ENCODE measurements at places on chromosomes 16 and 17. TPM values are rescaled to one million over a fixed set of nuclear protein-coding genes. Genes with fewer than 3 reads are reported as not detected.

Gene MFSD11
- 18.3 TPM for total RNA-seq

DNA sequence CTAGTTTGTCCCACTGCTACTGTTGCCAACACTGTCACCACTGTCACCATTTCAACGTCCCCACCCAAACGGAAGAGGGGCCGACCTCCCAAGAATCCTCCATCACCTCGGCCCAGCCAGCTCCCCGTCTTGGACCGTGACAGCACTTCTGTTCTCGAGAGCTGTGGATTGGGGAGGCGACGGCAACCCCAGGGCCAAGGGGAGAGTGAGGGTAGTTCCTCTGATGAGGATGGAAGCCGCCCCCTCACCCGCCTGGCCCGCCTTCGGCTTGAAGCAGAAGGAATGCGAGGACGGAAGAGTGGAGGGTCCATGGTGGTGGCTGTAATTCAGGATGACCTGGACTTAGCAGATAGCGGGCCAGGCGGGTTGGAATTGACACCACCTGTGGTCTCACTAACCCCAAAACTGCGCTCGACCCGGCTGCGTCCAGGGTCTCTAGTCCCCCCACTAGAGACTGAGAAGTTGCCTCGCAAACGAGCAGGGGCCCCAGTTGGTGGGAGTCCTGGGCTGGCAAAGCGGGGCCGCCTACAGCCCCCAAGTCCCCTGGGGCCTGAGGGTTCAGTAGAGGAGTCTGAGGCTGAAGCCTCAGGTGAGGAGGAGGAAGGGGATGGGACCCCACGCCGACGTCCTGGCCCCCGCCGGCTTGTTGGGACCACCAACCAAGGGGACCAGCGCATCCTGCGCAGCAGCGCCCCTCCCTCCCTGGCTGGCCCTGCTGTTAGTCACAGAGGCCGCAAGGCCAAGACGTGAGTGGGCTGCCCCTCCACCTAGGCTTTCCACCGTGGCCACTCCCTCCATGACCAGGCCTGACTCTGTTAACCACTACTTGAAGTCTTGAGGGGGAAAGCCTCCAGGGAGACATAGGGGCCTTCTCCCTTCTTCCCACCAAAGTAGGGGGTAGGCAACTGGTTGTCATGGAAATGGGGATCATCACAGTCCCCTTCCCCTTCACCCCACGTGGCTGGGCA lies 9.0 kb upstream of the PHKG2 start:
- no peak overlapping the region for H3K27ac ChIP-seq
- H3K36me3 ChIP-seq: peaks cover 56% of the 10 kb centered on the region
- peaks cover 19% of the 10 kb centered on the region for H3K4me1 ChIP-seq
- H3K4me3 ChIP-seq: no peak overlapping the region

- H3K36me3 ChIP-seq: no peaks in the 10 kb centered on the region
- no peak overlapping the region for H3K27ac ChIP-seq
- peaks cover 15% of the 10 kb centered on the region for H3K27me3 ChIP-seq
- no peak for DNase-seq
Observed at GRCh38 chr17:951325-952132, 28.0 kb downstream of the NXN start.

DNA sequence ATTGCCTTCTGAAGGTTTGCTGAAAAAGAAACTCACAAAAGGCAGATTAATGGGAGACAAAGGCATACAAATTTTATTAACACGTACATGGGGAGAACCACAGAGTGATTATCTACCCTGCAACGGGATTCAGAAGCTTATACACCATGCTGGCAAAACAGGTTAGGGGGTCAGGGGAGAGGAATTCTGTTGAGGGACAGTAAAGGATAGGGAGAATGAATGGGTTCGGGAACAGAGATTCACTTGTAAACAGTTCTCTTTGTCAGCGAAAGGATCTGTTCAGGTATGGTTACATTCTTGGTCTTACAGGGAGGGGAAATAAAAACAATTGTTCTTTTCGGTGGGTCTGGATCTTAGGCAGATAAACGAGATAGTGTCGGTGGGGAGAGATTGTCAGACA lies 54.3 kb upstream of the B4GALNT2 start:
- H3K27me3 ChIP-seq: peaks cover 20% of the 10 kb centered on the region
- H3K4me1 ChIP-seq: no peaks in the 10 kb centered on the region
- H3K4me3 ChIP-seq: no peak overlapping the region
- no peak for DNase-seq
- no peaks in the 10 kb centered on the region for H3K36me3 ChIP-seq

GRCh38 chr17:69477204-69477902 lies 62.9 kb downstream of the MAP2K6 start:
- no peak overlapping the region for H3K27ac ChIP-seq
- H3K4me3 ChIP-seq: no peak overlapping the region
- peaks cover 4% of the 10 kb centered on the region for H3K36me3 ChIP-seq
- no peak for DNase-seq
- H3K4me1 ChIP-seq: peaks cover 5% of the 10 kb centered on the region

DNA sequence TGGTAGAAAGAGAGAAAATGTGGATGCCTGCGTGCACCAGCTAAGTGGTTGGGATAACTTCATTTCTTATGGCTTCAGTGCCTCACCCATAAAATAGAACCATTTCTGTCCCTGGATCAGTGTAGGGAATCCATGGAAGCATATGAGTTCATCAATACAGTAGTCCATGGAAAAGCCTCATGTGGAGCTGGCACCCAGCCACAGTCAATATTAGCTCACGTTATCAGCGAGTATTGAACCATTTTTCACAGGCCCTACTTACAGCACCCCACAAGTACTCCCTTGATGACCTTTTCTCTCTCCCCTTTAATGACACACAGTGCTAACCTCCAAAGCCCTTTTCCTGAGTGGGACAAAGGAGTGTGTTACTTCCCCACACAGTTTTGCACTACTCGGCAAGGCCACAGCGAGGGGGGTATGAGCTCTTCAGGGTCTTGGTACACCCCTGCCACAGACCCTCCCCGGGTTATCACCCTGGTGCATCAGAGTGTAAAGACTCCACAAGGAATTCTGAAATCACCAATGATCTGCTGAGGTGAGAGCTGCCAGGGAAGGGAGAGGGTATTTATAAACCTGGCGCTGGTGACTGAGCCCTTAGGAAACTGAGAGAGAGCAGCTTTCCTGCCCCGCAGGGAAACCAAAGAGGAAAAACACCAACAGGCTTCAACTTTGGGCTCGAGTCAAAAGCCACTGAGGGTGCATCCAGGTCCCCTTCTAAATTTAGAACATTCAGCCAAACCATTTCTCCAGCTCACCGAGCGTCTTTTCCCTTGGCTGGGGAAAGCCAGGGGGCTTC lies 36.9 kb downstream of the DYNLRB2 start:
- H3K4me1 ChIP-seq: peaks cover 30% of the 10 kb centered on the region
- no peak overlapping the region for H3K4me3 ChIP-seq
- H3K27me3 ChIP-seq: peaks cover 2% of the 10 kb centered on the region
- no peak for DNase-seq
- no peak overlapping the region for H3K27ac ChIP-seq

Gene PARD6A
- total RNA-seq: 11.2 TPM
